ENCODE measurements at places on chromosomes 13 and 19. TPM values are rescaled to one million over a fixed set of nuclear protein-coding genes. Genes with fewer than 3 reads are reported as not detected.

SLAIN1 gene
- 13.2 TPM for total RNA-seq

PTPRS gene
- 68.5 TPM for total RNA-seq

PRKCG gene
- not detected for total RNA-seq

DNA sequence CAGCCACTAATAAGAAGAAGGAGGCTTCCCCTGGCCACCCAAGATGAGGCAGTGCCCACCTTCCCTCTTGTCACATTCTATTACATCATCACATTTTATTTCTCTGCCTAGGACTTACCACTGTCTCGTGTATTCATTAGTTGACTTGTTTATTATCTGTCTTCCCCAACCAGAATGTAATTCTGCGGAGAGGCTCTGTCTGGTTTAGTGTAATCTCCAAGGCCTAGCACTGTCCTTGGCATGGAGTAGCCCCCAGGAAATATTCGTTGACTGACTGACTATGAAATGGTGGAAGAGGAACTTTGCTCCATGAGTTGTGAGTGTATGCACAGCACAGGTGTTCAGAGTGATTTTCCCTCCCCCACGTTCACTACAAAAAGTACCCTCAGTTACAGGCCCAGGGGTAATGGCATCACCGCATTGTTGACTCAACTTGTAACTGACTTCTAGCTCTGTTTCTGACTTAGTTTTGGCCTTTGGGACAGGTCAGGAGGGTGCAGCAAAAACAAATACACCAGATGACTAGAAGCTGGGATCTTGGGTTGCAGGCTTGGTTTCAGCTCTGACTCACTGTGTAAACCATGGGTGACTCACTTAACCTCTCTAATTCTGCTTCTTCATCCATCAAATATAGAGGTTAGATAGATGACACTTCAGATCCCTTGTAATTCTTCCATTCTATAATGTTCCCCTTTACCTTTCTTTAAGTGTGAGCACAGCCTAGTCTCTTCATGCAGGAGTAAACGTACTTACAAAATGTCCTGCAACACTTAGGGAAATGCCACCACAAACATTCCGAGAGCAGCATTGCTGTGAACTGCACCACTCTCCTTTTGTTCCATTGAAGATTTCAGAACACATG, 229.7 kb downstream of the KCNRG start:
- no peak for DNase-seq

DNA sequence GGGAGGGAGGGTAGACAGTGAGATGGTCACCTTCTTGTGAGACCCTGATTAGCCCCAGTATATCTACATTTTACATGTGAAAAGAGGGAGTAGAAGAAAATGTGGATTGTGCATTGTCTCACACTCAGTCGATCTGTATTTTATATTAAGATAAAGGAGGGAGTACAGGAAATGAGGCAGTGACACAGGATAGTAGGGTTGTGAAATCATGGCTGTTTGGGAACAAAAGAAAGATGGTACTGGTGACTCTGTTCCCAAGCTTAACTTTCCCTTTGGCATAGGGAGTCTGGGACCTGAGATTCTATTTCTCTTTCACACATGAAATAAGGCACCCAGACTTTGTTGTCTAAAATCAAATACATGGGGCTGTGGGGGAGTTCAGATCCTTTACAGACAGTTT, 194.7 kb downstream of the ABCC4 start:
- no peak for DNase-seq

- no peak for DNase-seq
Measured at GRCh38 chr19:15584095-15584494, 30.9 kb upstream of the CYP4F8 start.

GRCh38 chr13:42865768-42866102, 84.4 kb downstream of the FAM216B start:
- no peak for DNase-seq

GRCh38 chr13:101325423-101325822, 90.9 kb downstream of the NALCN start:
- DNase-seq: no peak

GRCh38 chr13:27005976-27006518, 165.6 kb downstream of the USP12 start:
- no peak for DNase-seq

DNA sequence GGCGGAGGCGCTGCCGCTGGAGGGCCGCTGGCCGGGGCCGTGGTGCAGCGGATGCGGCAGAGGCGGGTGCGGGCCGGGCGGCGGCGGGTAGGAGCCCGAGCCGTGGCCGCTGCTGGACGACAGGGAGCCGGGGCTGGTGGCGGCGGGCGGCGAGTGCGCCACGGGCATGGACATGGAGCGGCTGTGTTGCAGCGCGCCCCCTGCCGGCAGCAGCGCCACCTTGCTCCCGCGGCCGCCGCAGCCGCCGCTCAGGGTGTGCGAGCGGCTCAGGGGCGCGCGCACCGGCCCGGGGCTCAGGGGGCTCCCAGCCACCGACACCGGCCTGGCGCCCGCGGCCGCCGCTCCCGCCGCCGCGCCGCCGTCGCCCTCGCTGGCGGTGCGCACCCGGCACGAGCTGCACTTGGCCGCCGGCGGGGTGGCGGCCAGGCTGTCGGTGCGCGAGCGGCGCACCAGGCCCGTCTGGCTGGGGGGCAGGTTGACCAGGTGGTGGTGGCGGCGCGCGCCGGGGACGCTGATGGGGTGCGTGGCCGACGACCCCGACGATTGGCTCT, 1.7 kb downstream of the IRS2 start:
- peak; percentile 47 for DNase-seq

DNA sequence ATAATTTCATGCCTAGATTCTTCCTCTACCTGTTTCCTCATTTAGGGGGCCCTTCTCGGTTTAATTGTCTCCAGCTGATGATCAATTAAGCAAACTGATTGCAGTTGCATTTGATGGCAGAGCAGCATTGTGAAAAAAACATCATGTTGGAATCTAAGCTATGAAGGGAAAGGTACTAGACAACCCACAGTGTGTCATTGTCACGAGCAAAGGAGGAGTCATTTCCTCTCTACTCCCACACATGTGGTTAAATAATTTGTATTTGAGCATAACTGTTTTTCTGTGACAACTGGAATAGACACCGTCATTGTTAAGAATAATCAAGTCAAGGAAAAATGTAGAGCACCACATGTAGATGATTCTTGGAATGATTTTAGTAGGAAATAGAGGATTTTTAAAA, 240.3 kb downstream of the DCT start:
- DNase-seq: no peak

- no peak for DNase-seq
Measured at GRCh38 chr13:57925250-57925649, 293.7 kb downstream of the PCDH17 start.

DNA sequence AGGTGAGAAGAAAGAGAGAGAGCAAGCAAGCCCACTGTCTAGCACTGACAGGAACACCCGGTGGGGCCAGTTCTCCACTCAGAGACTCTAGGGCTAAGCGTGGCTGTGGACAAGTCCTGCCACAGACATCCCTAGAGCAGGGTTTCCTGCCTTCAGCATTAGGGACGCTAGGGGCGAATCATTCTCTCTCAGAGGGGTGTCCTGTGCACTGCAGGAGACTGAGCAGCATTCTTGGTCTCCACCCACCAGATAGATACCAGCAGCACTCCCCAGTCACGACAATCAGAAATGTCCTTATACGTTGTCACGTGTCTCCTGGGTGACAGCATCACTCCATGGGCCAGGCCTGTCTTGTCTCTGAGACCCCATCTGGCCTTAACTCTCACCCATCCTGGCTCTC, 1.5 kb downstream of the OR10H1 start:
- DNase-seq: no peak

GRCh38 chr13:95499811-95500712, 52.5 kb upstream of the CLDN10 start:
- DNase-seq: no peak
